RWPE2 (cell line): ENCODE measurements at places on chromosomes 1 and 21.

- no peaks in the 10 kb centered on the region for H3K36me3 ChIP-seq
- H3K4me3 ChIP-seq: no peak overlapping the region
- H3K4me1 ChIP-seq: peaks cover 2% of the 10 kb centered on the region
Observed at GRCh38 chr1:70372426-70372825, 17.9 kb upstream of the ANKRD13C start.

DNA sequence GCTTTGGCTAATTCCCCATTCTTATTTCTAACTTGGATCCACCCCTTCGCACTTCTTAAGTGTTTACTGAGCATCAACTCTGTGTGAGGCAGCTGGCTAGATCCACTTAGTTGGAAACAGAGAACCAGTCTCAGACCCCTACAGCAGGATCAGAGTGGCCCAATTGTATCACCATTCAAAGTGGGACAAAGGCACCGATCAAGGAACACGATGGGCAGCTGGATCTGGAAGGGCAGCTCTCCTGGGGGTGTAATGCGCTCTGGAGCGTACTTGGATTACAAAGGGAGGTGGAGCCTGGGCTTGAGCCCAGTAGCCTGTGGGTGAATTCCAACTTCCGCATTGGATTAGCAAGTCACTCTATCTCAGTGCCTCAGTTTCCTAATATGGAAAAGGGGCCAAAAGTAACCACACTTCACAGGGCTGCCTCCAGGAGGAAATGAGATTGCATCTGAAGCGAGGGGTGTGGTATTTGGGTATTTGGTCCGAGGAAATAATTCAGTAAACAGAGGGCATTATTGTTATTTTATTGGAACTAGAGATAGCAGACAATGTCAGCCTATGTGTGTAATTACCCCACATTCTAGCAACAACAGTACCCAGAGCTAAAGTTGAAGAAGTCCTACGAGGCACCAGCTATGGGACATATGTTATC, 11.9 kb downstream of the ECE1 start:
- no peak for DNase-seq
- no peaks in the 10 kb centered on the region for H3K27me3 ChIP-seq
- H3K4me3 ChIP-seq: no peak overlapping the region
- peaks cover 11% of the 10 kb centered on the region; the same call in 1 of the 2 replicates for H3K36me3 ChIP-seq
- no peak overlapping the region for H3K27ac ChIP-seq
- H3K4me1 ChIP-seq: peaks cover 10% of the 10 kb centered on the region

DNA sequence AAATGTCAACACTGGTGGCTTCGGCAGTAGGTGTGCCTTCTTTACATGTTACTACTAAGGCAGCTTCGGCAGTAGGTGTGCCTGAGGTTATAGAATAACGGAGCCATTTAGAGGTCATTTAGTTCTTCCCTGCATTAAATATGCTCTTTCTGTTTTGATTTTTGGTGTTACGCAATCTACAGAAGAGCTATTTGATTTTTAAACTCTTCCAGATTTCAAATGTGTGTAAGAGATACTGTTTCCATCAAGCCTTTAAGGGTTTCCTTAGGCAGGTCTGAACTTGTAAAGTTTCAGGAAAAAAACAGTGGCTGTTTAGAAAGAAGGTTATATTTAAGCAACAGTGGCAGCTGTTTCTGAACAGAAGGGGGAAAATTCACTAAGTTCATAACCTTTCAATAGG, 54.8 kb downstream of the PIK3R3 start:
- H3K36me3 ChIP-seq: 0 out of 2 replicates have a peak, but pooled peaks cover 6% of the 10 kb centered on the region
- H3K27me3 ChIP-seq: no peaks in the 10 kb centered on the region
- no peak for DNase-seq
- no peak overlapping the region for H3K4me3 ChIP-seq
- H3K27ac ChIP-seq: peak overlapping the region; percentile 39
- peaks cover 17% of the 10 kb centered on the region for H3K4me1 ChIP-seq

GRCh38 chr1:119179051-119179450, 38.6 kb upstream of the WARS2 start:
- no peak for DNase-seq

DNA sequence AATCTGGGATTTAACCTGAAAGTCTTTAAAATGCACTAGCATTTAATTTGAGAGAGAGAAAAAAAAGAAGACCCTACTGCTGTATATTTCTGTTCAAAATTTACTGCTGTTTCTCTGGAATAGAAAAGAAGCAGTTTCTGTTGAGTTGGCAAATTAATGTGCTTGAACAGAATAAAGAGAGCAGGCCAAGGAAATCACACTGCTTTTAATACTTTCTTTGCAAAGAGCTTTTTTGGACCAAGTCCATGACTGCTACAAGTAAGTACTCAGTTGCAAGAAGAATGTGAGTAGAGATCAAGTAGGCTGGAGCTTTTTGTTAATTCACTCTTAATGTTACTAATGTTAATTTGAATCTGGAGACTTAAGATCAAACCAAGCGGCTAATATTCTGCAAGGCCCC, 336.2 kb upstream of the SGIP1 start:
- H3K36me3 ChIP-seq: no peaks in the 10 kb centered on the region
- no peak overlapping the region for H3K27ac ChIP-seq
- no peaks in the 10 kb centered on the region for H3K27me3 ChIP-seq
- no peaks in the 10 kb centered on the region for H3K4me1 ChIP-seq
- DNase-seq: no peak

DNA sequence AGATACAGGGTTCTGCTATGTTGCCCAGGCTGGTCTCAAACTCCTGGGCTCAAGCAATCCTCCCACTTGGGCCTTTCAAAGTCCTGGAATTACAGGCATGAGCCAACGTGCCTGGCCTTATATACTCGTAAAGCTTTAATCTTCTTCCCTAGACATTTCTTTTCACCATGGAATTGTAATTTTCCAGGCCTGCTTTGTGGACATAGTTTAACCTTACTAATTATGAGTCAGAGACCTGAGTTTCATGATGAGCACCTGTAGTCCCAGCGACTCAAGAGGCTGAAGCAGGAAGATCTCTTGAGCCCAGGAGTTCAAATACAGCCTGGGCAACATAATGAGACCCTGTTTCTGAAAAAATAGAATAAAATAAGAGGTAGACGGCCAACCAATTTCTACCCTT, 12.3 kb downstream of the PATJ start:
- peaks cover 28% of the 10 kb centered on the region for H3K36me3 ChIP-seq
- peaks cover 14% of the 10 kb centered on the region for H3K4me1 ChIP-seq
- H3K27me3 ChIP-seq: no peaks in the 10 kb centered on the region

DNA sequence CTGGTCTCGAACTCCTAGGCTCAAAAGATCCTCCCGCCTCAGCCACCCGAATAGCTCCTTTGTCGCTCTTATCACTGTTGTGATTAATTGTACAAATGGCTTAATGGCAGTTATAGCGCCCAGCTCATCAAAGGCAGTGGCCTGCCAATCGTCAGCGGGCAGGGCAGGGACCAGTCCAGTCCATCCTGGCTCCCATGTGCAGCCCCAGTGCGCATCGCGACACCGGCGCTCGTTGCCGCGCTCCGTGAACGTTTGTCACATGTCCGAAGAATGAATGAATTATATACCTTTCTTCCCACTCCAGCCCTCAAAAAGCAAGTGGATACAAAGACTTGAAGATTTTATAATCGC, 18.4 kb downstream of the MTX1 start:
- H3K27me3 ChIP-seq: no peaks in the 10 kb centered on the region
- peaks cover 19% of the 10 kb centered on the region for H3K4me1 ChIP-seq
- H3K36me3 ChIP-seq: no peaks in the 10 kb centered on the region; the same call in 1 of the 2 replicates
- DNase-seq: no peak

DNA sequence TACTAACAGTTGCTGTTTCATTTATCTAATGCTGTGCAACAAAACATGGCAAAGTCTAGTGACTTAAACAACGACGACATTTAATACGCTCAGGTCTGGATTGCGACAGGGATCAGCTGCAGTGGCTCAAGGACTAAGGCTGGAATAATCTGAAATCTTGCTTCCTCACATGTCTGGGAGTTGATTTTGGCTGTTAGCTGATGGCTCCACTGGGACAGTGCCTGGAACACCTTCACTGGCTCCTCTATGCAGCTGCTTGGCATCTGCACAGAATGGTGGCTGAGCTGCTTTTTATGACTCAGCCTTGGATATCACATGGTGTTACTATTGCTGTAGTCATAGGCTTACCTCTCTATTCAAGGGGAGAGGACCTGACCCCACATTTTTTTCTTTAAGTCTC, 24.0 kb upstream of the BTG3 start:
- no peaks in the 10 kb centered on the region for H3K4me1 ChIP-seq
- no peak overlapping the region for H3K27ac ChIP-seq
- no peak for DNase-seq
- H3K4me3 ChIP-seq: no peak overlapping the region

DNA sequence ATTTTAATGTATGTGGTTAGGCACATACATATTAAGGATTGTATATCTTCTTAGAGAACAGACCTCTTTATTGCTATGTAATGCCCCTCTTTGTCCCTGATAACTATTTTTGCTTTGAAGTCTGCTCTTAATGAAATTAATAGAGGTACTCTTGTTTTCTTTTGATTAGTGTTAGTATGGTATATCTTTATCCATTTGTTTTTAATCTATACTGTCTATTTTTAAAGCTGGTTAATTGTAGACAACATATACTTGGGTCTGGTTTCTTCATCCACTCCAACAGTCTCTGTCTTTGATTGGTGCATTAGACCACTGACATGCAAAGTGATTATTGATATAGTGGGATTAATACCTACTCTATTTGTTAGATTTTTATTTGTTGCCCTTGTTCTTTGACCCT, 36.0 kb downstream of the LEPR start:
- no peak overlapping the region for H3K4me3 ChIP-seq
- H3K4me1 ChIP-seq: no peaks in the 10 kb centered on the region
- H3K36me3 ChIP-seq: no peaks in the 10 kb centered on the region
- H3K27ac ChIP-seq: no peak overlapping the region
- no peaks in the 10 kb centered on the region for H3K27me3 ChIP-seq

DNA sequence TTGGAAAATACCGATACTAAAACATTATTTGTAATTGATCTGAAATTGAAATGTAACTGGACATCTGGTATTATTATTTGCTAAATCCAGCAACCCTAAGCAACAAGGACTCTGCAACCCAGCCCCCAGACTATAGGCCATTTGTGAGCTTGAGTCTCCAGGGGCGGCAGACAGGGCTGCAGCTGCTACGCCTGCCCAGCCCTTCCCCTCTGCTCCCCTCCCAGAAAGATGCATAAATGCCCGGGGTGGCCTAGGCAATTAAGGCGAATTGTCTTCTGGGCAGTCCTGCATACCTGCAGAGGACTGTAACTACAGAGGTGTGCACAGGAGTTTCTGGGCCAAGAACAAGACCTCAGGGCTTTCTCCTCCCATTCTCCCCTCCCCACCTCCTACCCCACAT, 41.2 kb upstream of the LBR start:
- no peak overlapping the region for H3K27ac ChIP-seq
- no peaks in the 10 kb centered on the region for H3K4me1 ChIP-seq
- H3K36me3 ChIP-seq: no peaks in the 10 kb centered on the region
- no peaks in the 10 kb centered on the region for H3K27me3 ChIP-seq
- DNase-seq: no peak
- H3K4me3 ChIP-seq: no peak overlapping the region

DNA sequence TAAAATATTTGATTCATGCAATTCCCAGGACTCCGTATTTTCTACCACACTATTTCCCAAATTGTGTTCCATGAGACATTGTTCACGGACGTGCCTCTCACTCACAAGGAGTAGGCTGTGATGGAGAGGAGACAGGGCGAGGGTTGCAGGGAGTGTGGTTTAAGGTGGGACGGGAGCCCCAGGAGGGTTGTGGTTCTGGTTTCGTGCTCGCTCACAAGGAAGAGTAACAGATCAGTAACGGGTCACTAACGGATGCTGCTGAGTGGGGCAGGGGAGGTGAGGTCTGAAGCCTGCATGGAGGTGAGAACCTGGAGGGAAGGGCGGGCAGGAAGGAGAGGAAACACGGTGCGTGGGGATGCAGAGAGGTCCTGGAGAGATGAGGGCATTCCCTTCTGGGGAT, 28.8 kb downstream of the TFF3 start:
- no peak for DNase-seq
- no peak overlapping the region for H3K4me3 ChIP-seq
- H3K4me1 ChIP-seq: no peaks in the 10 kb centered on the region
- H3K36me3 ChIP-seq: no peaks in the 10 kb centered on the region
- H3K27ac ChIP-seq: no peak overlapping the region
- no peaks in the 10 kb centered on the region for H3K27me3 ChIP-seq

- H3K27ac ChIP-seq: no peak overlapping the region
- H3K4me3 ChIP-seq: no peak overlapping the region
- H3K27me3 ChIP-seq: no peaks in the 10 kb centered on the region
- DNase-seq: no peak
- H3K36me3 ChIP-seq: peaks cover 23% of the 10 kb centered on the region; the same call in 1 of the 2 replicates
Observed at GRCh38 chr1:52306227-52307006, 59.6 kb downstream of the CC2D1B start.

DNA sequence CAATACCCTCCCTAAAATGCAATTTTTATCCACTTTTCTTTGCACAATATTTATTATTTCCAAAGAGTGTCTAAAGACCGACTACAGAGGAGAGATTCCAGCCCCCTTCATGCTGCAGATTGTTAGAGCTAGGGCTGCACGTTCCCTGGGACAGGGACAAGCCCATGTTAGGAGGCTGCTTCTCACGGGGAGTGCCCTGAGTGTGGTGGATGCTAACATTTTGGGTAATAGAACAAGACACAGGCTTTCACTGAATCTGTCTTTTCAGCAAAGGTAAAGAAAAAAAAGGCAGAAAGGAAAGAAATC, 125.4 kb downstream of the RIPK4 start:
- H3K27ac ChIP-seq: peak overlapping the region; percentile 99
- no peak for DNase-seq
- H3K27me3 ChIP-seq: no peaks in the 10 kb centered on the region
- H3K4me1 ChIP-seq: peaks cover 36% of the 10 kb centered on the region
- H3K4me3 ChIP-seq: no peak overlapping the region

GRCh38 chr1:15775706-15776105, 17.1 kb downstream of the FBLIM1 start:
- H3K27me3 ChIP-seq: no peaks in the 10 kb centered on the region
- peaks cover 100% of the 10 kb centered on the region for H3K36me3 ChIP-seq
- H3K27ac ChIP-seq: no peak overlapping the region
- H3K4me3 ChIP-seq: no peak overlapping the region
- no peak for DNase-seq

DNA sequence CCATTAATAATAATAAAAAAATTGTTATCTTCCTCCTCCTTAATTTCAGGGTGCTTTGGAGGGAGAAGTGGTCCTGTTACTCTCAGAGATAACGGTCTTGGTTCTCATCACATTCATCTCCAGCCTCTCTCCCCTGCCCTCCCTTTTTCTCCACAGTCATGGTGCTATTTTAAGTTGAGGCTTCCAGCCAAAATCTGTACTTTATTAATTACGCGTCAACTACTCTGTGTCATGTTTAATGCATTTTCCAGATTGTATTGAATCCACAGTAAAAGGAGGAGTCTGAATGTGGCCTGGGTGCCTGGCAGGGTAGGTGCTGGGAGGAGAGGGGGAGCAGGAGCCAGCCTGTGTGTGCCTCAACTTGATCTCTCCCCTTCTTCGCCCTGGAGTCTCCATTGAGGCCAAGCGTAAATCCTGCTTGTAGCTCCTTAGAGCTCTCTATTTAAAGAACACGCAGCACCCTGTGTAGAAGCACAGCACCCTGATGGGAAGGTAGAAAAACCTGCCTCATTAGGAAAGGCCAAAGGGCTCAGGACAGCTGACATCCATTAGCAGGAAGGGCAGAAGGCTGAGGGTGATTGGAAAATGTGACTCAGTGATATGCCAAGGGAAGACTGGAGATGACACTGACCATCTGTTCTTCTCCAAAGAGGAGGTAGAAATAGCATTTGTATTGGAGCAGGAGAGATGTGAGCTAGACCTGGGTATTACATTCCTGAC, 82.4 kb downstream of the PLXNA2 start:
- H3K4me3 ChIP-seq: no peak overlapping the region
- H3K36me3 ChIP-seq: no peaks in the 10 kb centered on the region
- no peak overlapping the region for H3K27ac ChIP-seq
- no peaks in the 10 kb centered on the region for H3K4me1 ChIP-seq
- no peaks in the 10 kb centered on the region for H3K27me3 ChIP-seq
